ENCODE measurements at places on chromosomes 2 and 18. TPM values are rescaled to one million over a fixed set of nuclear protein-coding genes. Genes with fewer than 3 reads are reported as not detected.

DNA sequence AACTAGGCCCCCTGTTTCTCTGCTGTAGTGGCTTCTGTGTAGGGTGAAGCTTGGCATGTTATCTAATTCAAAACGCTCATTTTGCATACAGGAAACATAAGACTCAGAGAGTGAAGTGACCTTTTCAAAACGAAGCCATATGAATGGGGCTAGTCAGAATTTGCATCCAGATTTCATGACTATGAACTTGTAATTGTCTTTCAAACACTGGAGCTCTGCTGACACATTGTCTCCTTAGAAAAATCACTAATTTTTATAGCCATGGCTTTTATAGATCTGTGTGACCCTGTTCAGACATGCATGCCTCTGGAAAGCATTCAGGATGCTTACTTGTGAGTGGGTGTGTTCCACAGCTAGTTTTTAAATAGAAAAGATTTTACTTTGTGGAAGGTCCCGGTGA lies 444.3 kb upstream of the GCFC2 start:
- no peak overlapping the region for H3K4me3 ChIP-seq
- no peak for DNase-seq
- no peak overlapping the region for H3K27ac ChIP-seq
- H3K36me3 ChIP-seq, result no peaks in the 10 kb centered on the region
- no peaks in the 10 kb centered on the region for H3K4me1 ChIP-seq

GRCh38 chr2:52518678-52519077 lies 1248.9 kb upstream of the CHAC2 start:
- no peak overlapping the region for H3K4me3 ChIP-seq
- H3K27ac ChIP-seq, result no peak overlapping the region
- H3K27me3 ChIP-seq, result no peaks in the 10 kb centered on the region
- H3K36me3 ChIP-seq, result no peaks in the 10 kb centered on the region

DNA sequence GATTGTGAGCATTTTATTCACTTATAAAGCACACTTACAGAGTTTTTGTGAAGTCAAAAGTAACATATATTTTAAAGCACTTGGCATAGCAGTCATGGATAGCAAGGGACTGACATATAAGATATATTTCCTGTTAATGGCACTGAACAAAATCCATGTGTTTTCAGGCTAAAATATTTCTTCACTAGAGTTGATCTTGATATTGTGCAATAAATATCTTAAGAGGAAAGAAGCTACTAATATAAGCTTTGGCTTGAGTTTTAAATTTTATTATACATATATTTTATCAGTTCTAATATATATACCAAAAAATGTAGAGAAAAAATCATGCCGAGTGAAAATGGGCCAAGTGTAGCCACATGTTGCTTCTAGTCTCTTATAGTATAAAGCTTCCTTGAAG lies 189.7 kb upstream of the DPP10 start:
- H3K36me3 ChIP-seq, result no peaks in the 10 kb centered on the region
- H3K27me3 ChIP-seq, result no peaks in the 10 kb centered on the region
- H3K4me1 ChIP-seq, result no peaks in the 10 kb centered on the region
- no peak overlapping the region for H3K4me3 ChIP-seq

DNA sequence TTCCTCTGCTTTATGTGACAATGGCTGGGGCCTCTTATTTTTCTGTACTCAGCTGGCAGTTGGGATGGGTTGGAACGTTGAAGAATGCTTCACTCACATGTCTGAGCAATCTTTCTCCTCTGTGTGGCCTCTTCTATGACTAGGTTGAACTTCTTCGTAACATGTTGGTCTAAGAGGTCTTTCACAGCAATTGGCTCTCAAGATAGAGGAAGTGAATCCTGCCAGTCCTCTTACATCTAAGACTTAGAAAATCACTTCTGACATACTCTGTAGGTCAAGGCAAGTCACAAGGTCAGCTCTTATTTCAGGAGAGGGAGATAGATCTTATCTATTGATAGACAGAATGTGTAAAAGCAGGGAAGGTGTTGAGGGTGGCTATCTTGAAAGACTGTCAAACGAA lies 174.1 kb downstream of the NYAP2 start:
- H3K27me3 ChIP-seq, result no peaks in the 10 kb centered on the region
- no peaks in the 10 kb centered on the region for H3K4me1 ChIP-seq
- no peak for DNase-seq
- H3K36me3 ChIP-seq, result no peaks in the 10 kb centered on the region
- no peak overlapping the region for H3K4me3 ChIP-seq
- H3K27ac ChIP-seq, result no peak overlapping the region

GRCh38 chr2:106614511-106615291 lies 127.5 kb downstream of the CD8B2 start:
- H3K27ac ChIP-seq, result no peak overlapping the region
- no peak for DNase-seq
- H3K4me1 ChIP-seq, result no peaks in the 10 kb centered on the region
- H3K4me3 ChIP-seq, result no peak overlapping the region
- no peaks in the 10 kb centered on the region for H3K36me3 ChIP-seq
- peaks cover 2% of the 10 kb centered on the region for H3K27me3 ChIP-seq

DES gene
- 13,727 TPM for polyA plus RNA-seq

LAMA1 gene
- 0.04 TPM for polyA plus RNA-seq

FIGN gene
- 0.08 TPM for polyA plus RNA-seq
